Placental pericyte (primary cell): ENCODE measurements at places on chromosomes 6 and 20. TPM values are rescaled to one million over a fixed set of nuclear protein-coding genes. Genes with fewer than 3 reads are reported as not detected.

Gene ADGB
- total RNA-seq = not detected in 2 replicates

Gene SLC22A1
- total RNA-seq = 0.14 and 0.44 TPM in 2 replicates

Gene KCNG1
- total RNA-seq = 24.9 and 61.6 TPM in 2 replicates

Gene NKAIN2
- total RNA-seq = not detected in 2 replicates

Gene MYB
- total RNA-seq = 0.43 TPM in 1 of 2 replicates, not detected in the other

Gene PNPLA1
- 0.14 TPM in 1 of 2 replicates, not detected in the other for total RNA-seq

Gene CFAP61
- not detected in 2 replicates for total RNA-seq

Gene BPIFB2
- not detected in 2 replicates for total RNA-seq

Gene WFDC12
- not detected in 2 replicates for total RNA-seq

Gene KIFC1
- total RNA-seq = 1.1 and 68.3 TPM in 2 replicates

Gene KCNS1
- total RNA-seq = 0.14 and 0.44 TPM in 2 replicates

Gene KHDRBS2
- total RNA-seq = not detected in 2 replicates

Gene BTN1A1
- not detected in 2 replicates for total RNA-seq

Gene SPATS1
- 0.14 TPM in 1 of 2 replicates, not detected in the other for total RNA-seq

Gene GABRR2
- total RNA-seq = 0.14 TPM in 1 of 2 replicates, not detected in the other
